ENCODE measurements at places on chromosomes 16 and 17. TPM values are rescaled to one million over a fixed set of nuclear protein-coding genes. Genes with fewer than 3 reads are reported as not detected.

DNA sequence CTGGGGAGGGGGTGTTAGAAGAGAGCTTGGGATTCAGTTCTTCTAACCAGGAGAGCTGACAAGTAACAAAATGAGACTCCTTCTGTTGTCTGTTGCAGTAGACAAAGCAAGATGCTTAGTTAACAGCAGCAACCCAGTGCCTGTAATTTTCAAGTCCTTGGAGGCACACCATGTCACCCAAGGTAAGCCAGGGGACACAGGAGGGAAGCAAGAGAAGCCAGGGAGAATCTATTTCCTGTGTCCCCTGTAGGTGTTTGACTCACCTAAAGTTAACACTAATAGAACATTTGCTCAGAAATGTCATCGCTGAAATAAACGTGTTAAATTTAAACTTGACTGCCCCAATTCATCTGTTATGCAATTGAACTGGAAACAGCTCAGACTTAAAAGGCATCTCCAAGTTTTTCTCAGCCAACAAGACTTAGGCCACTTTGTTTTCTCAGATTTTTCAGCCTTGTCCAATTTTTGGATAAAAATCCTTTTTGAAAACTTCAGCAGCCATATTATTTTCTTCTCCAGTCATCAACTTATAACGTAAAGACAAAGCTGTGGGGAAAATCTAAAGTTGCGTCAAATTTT is 257.6 kb downstream of the CDH13 start:
- no peak overlapping the region for H3K4me3 ChIP-seq
- no peaks in the 10 kb centered on the region for H3K4me1 ChIP-seq
- no peaks in the 10 kb centered on the region for H3K27me3 ChIP-seq
- no peaks in the 10 kb centered on the region for H3K36me3 ChIP-seq

DNA sequence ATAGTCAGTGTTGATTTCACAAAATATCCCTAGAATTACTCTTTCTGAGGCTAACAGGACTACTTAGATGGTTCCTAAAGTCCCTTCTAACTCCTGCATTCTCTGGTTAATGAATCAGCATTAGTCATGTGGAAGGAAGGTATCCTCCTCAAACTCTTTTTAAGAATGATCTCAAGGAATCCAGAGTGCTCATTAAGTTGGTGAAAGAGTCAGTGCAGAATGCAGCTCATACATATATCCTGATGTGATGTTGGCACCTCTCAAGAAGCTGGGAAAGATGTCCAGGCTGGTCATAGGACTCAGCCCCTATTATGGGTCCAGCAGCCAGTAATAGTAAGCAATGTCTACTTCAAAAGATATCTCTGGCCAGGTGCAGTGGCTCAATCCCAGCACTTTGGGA is 65.5 kb downstream of the PIGL start:
- H3K4me3 ChIP-seq = no peak overlapping the region
- H3K4me1 ChIP-seq = peaks cover 23% of the 10 kb centered on the region
- no peak for DNase-seq
- no peaks in the 10 kb centered on the region for H3K27me3 ChIP-seq
- H3K36me3 ChIP-seq = no peaks in the 10 kb centered on the region

DNA sequence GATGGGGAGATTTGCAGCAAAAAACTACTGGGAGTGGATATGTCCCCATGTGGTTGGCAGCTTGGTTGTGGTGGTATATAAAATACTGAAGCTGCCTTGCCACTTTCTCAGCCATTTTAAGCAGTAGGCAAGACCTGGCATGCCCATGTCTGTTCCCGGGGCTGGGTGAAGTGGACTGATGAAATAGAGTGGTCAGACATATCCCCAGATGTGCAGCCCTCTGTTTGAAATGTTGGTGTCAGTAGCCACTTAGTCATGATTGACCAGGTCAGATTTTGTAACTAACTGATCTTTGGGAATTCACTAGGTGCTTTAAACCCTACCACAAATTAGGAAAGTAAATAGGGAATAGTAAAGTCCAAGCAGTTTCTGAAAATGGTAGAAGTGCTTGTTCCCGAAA is 151.6 kb downstream of the PHKB start:
- H3K4me3 ChIP-seq = no peak overlapping the region
- no peaks in the 10 kb centered on the region for H3K36me3 ChIP-seq
- H3K4me1 ChIP-seq = no peaks in the 10 kb centered on the region
- no peaks in the 10 kb centered on the region for H3K27me3 ChIP-seq
- no peak for DNase-seq
- H3K27ac ChIP-seq = no peak overlapping the region

GRCh38 chr16:60810250-60810649 is 1226.0 kb downstream of the CDH8 start:
- H3K27me3 ChIP-seq = no peaks in the 10 kb centered on the region
- H3K27ac ChIP-seq = no peak overlapping the region
- H3K4me3 ChIP-seq = no peak overlapping the region
- no peaks in the 10 kb centered on the region for H3K4me1 ChIP-seq
- DNase-seq = no peak

- no peak overlapping the region for H3K27ac ChIP-seq
- no peak overlapping the region for H3K4me3 ChIP-seq
- H3K27me3 ChIP-seq = no peaks in the 10 kb centered on the region
- H3K36me3 ChIP-seq = no peaks in the 10 kb centered on the region
- no peak for DNase-seq
- peaks cover 26% of the 10 kb centered on the region for H3K4me1 ChIP-seq
These were observed 92.7 kb upstream of the CLEC18A start for GRCh38 chr16:69858191-69859104.

DNA sequence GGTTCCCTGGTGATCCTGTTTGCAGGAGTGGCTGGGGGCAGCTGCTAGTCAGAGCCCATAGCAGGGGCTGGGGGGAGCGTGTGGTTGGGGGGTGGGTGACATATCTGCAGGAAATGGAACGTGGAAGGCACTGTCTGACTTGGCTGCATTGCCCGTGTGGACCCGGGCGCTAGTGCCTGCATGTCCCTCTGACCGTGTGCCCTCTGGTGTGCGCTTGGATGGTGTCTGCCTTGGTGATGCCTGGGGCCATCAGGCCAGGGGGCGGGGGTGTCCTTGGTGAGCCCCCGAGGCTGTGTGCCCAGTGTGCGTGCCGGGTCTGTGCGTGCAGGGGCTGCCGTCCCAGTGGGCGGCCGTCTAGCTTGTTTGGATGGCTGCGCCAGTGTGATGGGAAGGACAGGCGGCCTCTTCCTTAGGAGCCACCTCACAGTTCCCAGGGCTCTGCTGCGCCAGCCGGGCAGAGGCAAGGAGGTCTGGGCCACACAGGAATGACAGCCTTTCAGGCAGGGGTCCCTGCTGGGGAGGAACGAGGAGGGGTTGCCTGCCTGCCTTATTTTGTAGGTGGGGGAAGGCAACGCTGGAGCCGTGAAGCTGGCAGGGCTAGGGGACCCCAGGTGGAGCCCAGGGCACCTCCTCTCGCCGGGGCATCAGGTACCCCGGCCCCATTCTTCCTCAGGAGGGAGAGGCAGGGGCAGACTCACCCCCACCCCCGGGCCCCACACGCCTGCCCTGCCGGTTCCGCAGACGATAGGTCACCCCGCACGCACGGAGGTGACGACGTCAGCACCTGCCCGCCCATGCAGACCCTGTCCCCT is 693 bp downstream of the NDRG4 start:
- no peak for DNase-seq
- H3K4me1 ChIP-seq = no peaks in the 10 kb centered on the region
- H3K4me3 ChIP-seq = no peak overlapping the region
- H3K27ac ChIP-seq = no peak overlapping the region
- H3K27me3 ChIP-seq = no peaks in the 10 kb centered on the region

- H3K4me3 ChIP-seq = no peak overlapping the region
- H3K4me1 ChIP-seq = no peaks in the 10 kb centered on the region
- peaks cover 96% of the 10 kb centered on the region for H3K36me3 ChIP-seq
- no peaks in the 10 kb centered on the region for H3K27me3 ChIP-seq
- no peak overlapping the region for H3K27ac ChIP-seq
These were observed 16.1 kb upstream of the SLC38A8 start for GRCh38 chr16:84058664-84059063.

- no peak overlapping the region for H3K27ac ChIP-seq
- H3K4me3 ChIP-seq = no peak overlapping the region
- no peak for DNase-seq
- peaks cover 11% of the 10 kb centered on the region for H3K4me1 ChIP-seq
These were observed 4.4 kb downstream of the COPRS start for GRCh38 chr17:31854672-31855071.

The KCNH4 gene
- not detected for total RNA-seq

The ZNF469 gene
- total RNA-seq = 0.37 TPM

The CCNF gene
- total RNA-seq = 1.6 TPM

The TLCD3B gene
- total RNA-seq = not detected

The CLCN7 gene
- total RNA-seq = 36.0 TPM

The CACNA1H gene
- total RNA-seq = 3.9 TPM

The SCGB1C2 gene
- not detected for total RNA-seq

Data from right lobe of liver (tissue), 6 donors.